Activated CD4-positive, alpha-beta memory T cell treated with anti-CD3 and anti-CD28 coated beads for 36 hours (primary cell): ENCODE measurements at places on chromosomes 16 and 17. TPM values are rescaled to one million over a fixed set of nuclear protein-coding genes. Genes with fewer than 3 reads are reported as not detected.

Gene FLOT2
- 110 TPM for total RNA-seq

DNA sequence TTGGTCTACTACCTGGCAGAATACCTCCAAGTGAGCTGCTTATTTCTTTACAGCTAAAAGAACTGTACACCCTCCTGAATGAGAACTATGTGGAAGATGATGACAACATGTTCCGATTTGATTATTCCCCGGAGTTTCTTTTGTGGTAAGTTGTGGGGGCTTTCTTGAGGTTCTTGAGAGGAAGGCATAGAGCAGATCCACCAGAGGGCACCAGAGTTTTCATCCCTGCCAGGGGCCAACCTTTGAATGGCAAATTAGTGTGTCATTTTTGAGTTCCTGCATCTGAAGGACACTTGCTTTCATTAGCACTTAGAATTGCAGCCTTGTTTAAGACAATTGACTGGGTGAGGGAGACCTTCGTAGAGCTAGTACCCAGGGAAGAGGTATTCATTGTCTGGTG lies 35.0 kb downstream of the NMT1 start:
- peaks cover 55% of the 10 kb centered on the region for H3K36me3 ChIP-seq
- DNase-seq = no peak
- H3K4me3 ChIP-seq = no peak overlapping the region
- H3K4me1 ChIP-seq = no peaks in the 10 kb centered on the region
- no peak overlapping the region for H3K27ac ChIP-seq

Gene CD300E
- total RNA-seq = not detected

Gene CLEC3A
- total RNA-seq = not detected

GRCh38 chr16:24988129-24988518 lies 27.0 kb downstream of the ARHGAP17 start:
- no peak overlapping the region for H3K27ac ChIP-seq
- no peak for DNase-seq
- no peaks in the 10 kb centered on the region for H3K27me3 ChIP-seq
- no peak overlapping the region for H3K4me3 ChIP-seq
- H3K36me3 ChIP-seq = peaks cover 4% of the 10 kb centered on the region

DNA sequence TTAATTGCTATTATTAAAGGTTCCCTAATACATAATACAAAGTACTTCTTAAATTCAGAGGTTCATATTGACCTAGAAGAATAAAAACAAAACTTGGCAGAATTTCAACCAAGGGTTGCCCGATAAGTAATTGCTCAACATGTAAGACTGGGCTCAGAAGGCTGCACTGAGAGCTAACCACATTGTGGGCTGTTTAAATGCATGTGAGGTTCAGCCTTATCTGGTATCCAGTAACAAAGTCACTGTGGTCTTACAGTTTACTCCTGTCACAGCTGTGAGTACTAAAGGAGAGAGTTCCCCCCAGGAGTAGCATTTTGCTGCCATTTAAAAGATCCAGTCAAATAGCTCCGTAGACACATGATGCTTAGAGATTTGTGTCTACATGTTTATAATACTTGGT lies 1.6 kb upstream of the DHRS11 start:
- no peak overlapping the region for H3K4me3 ChIP-seq
- no peak for DNase-seq
- H3K36me3 ChIP-seq = peaks cover 25% of the 10 kb centered on the region
- H3K4me1 ChIP-seq = peaks cover 28% of the 10 kb centered on the region
- H3K27ac ChIP-seq = peak overlapping the region; percentile 19
- H3K27me3 ChIP-seq = no peaks in the 10 kb centered on the region

DNA sequence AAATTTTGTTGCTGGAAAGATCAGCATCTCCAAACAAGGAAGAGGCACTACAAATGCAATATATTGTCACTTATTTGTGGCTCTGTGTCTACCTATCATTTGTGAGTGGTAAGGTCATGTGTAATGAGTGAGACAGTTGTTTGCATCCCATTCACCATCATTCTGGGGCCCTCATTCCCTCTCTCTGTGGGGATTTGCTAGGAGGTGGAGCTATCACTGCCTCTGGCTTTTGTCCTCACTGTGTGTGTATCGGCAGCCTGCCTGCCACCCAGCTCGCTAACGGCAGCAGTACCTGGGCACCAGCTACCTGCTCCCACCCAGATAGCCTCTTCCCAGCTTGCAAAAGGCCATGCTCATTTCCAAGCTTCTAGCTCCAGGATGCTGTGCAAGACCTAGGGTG lies 379.2 kb upstream of the ZFHX3 start:
- no peaks in the 10 kb centered on the region for H3K4me1 ChIP-seq
- H3K36me3 ChIP-seq = no peaks in the 10 kb centered on the region
- DNase-seq = no peak
- H3K27ac ChIP-seq = no peak overlapping the region
- no peak overlapping the region for H3K4me3 ChIP-seq
- H3K27me3 ChIP-seq = no peaks in the 10 kb centered on the region

DNA sequence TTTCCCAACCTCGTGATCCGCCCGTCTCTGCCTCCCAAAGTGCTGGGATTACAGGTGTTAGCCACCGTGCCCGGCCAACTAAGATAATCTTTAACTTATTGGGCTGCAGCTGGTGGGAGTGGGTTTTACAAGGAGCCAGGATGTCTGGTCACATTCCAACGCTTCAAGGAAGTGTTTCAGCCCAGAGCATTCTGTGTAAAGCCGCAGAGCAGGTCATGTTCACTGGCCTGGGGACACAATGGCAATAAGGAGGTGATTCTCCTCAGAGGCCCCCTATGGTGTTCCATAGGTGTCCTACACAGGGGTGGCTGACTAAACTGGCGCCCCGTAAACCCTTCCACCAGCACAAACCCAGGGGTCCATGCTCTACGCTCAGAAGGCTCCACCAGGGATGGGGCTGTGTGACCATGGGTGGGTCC lies 1.2 kb downstream of the QPRT start:
- H3K27me3 ChIP-seq = no peaks in the 10 kb centered on the region
- no peak for DNase-seq
- H3K27ac ChIP-seq = no peak overlapping the region
- peak overlapping the region; percentile 60 for H3K4me3 ChIP-seq

- H3K36me3 ChIP-seq = no peaks in the 10 kb centered on the region
- H3K27me3 ChIP-seq = peaks cover 20% of the 10 kb centered on the region
Observed at GRCh38 chr17:1274245-1274608, 4.0 kb downstream of the BHLHA9 start.
